ENCODE measurements at places on chromosomes 7 and 10.

GRCh38 chr7:1969459-1970284 lies 263.1 kb downstream of the MAD1L1 start:
- no peak for DNase-seq

- no peak for DNase-seq
Measured at GRCh38 chr10:133315847-133316246, 7.1 kb downstream of the ZNF511 start.

GRCh38 chr10:91424016-91424415 lies 13.9 kb downstream of the HECTD2 start:
- DNase-seq, result no peak

- DNase-seq, result peak; percentile 82
Measured at GRCh38 chr10:110392868-110393740, 88.4 kb upstream of the SMNDC1 start.

GRCh38 chr10:72082856-72083789 lies 5.2 kb downstream of the SPOCK2 start:
- DNase-seq, result no peak

- DNase-seq, result no peak
Measured at GRCh38 chr7:131568970-131569369, 12.5 kb upstream of the PODXL start.

DNA sequence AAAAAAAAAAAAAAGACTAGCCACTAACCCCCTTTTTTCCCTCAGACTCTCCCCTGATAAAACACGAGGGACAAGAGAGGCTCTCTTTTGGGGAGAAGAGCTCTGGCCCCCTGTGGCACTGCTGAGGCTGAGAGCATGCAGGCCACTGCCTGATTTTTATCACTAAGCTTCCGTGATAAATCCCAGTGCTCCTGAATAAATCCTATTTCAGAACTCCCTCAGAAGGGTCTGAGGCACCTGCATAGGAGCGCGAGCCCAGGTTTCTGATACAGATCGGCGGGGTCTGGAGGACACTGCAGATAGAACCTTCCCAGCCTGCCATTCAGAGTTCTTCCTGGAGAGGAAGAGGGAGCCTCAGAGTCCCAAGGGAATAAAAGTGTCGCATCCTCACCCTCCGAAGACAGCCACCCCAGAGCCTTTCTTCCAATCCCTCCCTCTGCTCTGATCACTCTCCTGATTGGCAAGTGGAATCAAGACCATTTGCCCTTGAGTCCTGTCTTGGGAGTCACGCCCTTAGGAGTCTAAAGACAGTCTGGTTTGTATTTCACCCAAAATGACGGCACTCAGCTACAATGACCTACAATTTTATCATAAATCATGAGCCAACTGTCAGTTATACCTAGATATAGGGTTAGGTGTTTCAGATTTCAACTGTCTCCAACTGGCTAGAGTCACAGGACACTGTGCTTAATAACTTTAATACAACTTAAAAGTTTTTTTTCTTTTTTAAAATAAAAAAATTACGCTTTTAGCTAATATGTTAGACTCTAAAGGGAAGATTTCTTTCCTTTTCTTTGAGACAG lies 153.5 kb downstream of the RNF216 start:
- no peak for DNase-seq

- DNase-seq, result no peak
Measured at GRCh38 chr10:72106896-72107295, 18.5 kb upstream of the SPOCK2 start.

DNA sequence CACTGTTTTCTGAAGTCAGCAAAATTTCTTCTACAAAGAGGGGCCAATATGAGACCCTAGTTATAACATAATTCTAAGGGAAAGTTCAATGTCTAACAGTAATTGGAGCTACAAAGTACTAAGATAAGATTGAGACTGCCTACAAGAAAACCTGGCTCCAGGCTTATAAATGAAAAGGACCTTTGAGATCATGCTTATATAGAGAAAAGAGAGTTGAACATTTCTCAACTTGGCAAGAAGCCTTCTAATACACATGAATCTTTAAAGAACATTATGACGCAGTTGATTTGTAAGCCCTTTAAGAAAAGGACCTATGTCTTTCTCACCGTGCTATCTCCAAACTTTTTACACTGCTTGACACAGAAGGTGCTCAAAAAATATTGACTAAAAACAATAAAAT lies 87.9 kb downstream of the TPK1 start:
- no peak for DNase-seq

DNA sequence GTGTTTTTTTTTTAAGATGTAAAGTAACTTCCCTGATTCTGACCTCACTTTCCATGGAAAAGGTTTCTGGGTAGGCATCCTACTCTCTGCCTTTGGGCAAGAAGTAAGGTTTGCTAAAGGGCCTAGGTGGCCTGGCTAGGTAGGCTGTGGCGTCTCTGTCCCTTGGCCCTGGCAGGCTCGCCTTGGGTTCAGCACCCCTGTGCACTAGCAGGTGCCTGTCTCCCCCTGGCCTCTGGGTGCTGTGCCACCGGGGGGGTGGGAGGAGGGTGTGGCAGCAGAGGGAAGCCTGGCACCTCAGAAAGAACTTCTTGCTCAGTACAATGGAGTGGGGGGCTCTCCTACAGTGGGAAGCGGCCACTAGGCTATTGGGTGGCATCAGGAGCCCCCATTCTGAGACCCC lies 14.0 kb downstream of the TECPR1 start:
- DNase-seq, result no peak

- DNase-seq, result peak; percentile 90
Measured at GRCh38 chr10:11197266-11197712, 179.6 kb downstream of the CELF2 start.

- DNase-seq, result no peak
Measured at GRCh38 chr7:15402436-15403136, 159.2 kb downstream of the AGMO start.

DNA sequence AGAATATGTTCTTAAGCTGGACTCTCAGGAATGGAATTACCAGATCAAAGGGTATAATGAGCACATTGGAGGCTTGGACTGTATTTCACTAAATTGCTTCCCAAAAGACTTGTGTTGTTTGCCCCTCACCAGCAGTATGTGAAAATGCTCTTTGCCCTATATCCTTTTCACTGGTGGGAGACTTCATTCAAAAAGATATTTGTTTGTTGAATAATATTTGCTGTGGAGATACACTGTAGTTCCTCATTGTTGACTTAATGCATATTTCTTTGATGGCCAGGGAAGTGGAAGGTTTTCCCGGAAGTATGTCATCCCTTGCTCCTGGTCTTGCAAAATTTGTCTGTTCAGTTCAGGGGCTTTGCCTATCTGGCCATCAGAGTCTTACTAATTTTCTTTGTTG lies 19.4 kb downstream of the GSTO2 start:
- no peak for DNase-seq

DNA sequence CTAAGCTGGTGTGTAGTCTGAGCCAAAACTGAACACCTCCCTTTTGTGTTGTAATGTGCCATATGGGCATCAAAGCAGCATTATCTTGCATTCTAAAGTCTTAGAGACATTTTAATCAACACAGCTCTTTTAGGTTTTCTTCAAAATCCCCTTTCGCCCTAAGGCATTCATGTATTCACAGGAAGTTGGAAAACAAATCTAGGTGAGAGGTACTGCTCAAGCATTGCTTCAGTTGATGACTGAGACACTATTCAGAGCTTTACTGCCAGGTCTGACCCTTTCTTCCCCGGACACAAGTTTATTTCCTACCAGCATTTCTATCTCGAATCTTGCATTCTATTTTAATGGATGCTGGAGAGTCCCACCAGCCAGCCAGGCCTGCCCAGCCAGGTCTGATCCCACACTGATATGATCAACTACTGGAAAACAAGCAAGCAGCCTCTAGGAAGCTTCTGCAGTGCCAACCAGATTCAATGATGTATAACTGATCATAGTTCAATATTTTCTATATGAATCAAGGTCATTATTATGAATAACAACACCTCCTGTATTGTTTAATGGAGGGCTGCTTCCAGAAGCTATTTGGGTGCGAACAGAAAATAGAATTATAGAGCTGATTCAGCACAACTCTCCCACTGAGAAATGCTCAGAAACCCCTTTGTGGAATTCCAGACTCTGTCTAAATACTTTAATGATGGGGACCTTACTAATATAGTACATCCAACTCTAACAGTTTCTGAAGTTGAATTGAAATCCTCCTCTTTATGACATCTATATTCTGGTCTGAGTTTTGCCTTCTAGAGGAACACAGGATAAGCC lies 4.0 kb upstream of the BRAF start:
- DNase-seq, result no peak

DNA sequence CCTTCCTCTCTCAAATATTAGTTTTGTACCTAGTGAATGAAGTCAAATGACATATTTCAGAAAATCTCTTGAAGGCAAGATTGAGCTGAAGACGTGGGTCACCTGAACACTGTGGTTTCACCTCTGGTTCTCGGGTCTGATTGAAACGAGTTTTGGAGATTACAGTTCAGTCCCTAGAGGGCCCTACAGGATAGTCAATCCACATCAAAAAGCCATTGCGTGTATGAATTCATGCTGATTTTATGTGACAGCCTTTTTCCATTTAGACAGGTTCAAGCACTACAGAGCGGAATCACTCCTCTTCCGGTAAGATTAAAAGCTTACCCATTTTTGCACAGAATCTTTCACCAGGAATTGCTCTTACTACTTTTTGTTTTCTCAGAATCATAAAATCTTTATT lies 62.2 kb downstream of the VIM start:
- no peak for DNase-seq
